ENCODE measurements at places on chromosomes 2 and 18. TPM values are rescaled to one million over a fixed set of nuclear protein-coding genes. Genes with fewer than 3 reads are reported as not detected.

DNA sequence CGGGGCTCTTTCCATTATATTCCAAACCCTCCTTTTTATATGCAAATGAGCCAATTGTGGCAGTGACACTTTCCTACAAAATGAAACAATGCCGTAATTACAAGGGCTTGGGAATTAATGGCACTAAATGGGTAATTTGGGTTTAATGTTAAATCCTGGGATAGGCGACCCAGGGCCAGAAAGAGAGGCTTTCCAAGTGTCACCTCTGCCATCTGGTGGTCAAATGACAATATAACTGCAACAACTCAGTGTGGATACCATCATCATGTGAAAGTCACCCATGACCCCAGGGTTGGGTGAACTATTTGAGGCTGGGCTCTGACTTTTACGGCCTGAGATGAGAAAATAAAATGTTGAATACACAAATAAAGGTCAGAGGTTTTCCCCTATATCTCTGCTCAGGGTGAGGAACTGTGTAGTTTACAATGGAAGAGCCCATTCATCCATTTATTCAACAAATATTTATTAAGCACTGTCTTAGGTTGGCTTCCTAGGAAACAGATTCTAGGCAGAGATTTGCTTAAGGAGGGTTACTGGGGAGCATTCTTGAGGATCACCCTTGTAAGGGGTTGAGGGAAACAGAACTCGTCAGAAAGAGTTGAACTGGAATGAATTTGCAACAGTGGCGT lies 13.6 kb upstream of the THADA start:
- no peak for DNase-seq
- H3K36me3 ChIP-seq, result no peaks in the 10 kb centered on the region
- H3K27me3 ChIP-seq, result no peaks in the 10 kb centered on the region
- peaks cover 4% of the 10 kb centered on the region for H3K4me1 ChIP-seq
- H3K4me3 ChIP-seq, result no peak overlapping the region

- H3K4me1 ChIP-seq, result peaks cover 23% of the 10 kb centered on the region
- H3K27ac ChIP-seq, result no peak overlapping the region
- H3K27me3 ChIP-seq, result peaks cover 29% of the 10 kb centered on the region
- no peak overlapping the region for H3K4me3 ChIP-seq
- H3K36me3 ChIP-seq, result no peaks in the 10 kb centered on the region
- no peak for DNase-seq
Measured at GRCh38 chr2:231391981-231392380, 3.5 kb upstream of the B3GNT7 start.

Gene RGPD4
- total RNA-seq, result not detected

Gene CDH20
- 0.33 TPM for total RNA-seq

Gene GREB1
- total RNA-seq, result 1.5 TPM

DNA sequence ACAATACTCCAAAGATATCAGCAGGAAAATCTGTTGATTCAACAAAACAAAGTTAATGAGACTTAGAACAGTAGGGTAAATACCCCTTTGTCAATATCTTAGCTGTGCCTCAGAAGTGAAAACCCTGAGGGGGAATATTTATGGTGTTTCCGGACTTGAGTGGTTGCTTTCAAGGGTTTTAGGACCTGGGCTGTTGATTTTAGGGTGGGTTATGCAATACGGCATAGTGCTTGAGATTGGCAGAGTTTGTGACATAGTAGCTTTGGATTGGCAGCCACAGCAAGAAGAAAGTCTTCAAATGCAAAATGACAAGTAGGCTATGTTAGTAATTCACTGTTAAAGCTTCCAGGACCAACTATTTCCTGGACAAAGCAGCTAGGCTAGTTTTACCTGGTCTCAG lies 826.3 kb upstream of the CDH2 start:
- peaks cover 6% of the 10 kb centered on the region for H3K4me1 ChIP-seq
- no peaks in the 10 kb centered on the region for H3K27me3 ChIP-seq
- no peak overlapping the region for H3K4me3 ChIP-seq
- H3K36me3 ChIP-seq, result no peaks in the 10 kb centered on the region
- DNase-seq, result no peak

Gene NT5C1B
- not detected for total RNA-seq

- H3K27me3 ChIP-seq, result no peaks in the 10 kb centered on the region
- H3K4me1 ChIP-seq, result peaks cover 11% of the 10 kb centered on the region
- peaks cover 6% of the 10 kb centered on the region for H3K36me3 ChIP-seq
- H3K27ac ChIP-seq, result peak overlapping the region; percentile 45
Measured at GRCh38 chr2:85310330-85310729, 17.5 kb downstream of the TGOLN2 start.

GRCh38 chr2:127365211-127365643 lies 22.5 kb downstream of the MAP3K2 start:
- DNase-seq, result no peak
- no peak overlapping the region for H3K4me3 ChIP-seq

GRCh38 chr2:42486145-42486906 lies 7.5 kb downstream of the KCNG3 start:
- no peaks in the 10 kb centered on the region for H3K27me3 ChIP-seq
- no peaks in the 10 kb centered on the region for H3K4me1 ChIP-seq
- DNase-seq, result no peak
- H3K4me3 ChIP-seq, result no peak overlapping the region

Gene CWC22
- 29.9 TPM for total RNA-seq

Gene CYP26B1
- total RNA-seq, result 3.5 TPM

Gene GPBAR1
- 3.1 TPM for total RNA-seq

Gene AOX1
- 59.6 TPM for total RNA-seq

Gene CD28
- 1.1 TPM for total RNA-seq

GRCh38 chr18:35868915-35869314 lies 103.6 kb upstream of the RMP24 start:
- DNase-seq, result no peak
- no peaks in the 10 kb centered on the region for H3K4me1 ChIP-seq
- H3K27me3 ChIP-seq, result no peaks in the 10 kb centered on the region

DNA sequence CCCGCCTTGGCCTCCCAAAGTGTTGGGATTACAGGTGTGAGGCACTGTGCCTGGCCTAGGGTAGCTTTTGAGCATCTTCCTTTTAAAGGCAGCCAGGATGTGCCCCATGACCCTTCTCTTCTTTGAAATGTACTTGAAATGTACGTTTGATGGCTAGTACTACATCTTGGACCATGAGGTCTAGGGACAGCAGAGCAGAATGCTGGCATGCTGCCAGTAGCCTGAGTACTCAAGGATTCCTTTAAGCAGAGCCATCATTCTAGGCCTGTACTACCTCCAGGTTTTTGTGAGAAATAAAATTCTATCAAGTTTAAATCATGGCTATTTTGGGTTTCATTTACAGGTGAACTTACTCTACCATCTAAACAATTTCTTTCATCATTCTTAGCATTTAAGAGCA lies 2.9 kb upstream of the EML6 start:
- H3K4me3 ChIP-seq, result no peak overlapping the region
- H3K27me3 ChIP-seq, result no peaks in the 10 kb centered on the region
- DNase-seq, result no peak

DNA sequence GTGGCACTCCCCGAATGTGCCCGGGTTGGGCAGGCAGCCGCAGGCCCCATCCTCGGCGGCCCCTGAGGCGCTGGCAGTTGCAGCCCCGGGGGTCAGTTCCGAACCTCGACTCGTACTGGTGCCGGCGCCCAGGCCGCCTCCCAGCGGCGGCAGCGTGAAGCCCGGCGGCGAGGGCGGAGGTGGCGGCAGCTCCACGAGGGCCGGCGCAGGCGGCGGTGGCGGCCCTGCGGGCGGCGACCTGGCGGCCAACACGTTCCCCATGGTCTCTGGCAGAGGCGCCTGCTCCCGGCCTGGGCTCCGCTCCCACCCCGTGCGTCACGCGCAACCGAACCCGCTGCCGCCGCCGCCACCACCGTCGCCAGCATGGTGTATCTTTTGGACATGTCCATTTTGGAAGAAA lies 196.3 kb downstream of the CCDC74A start:
- H3K36me3 ChIP-seq, result no peaks in the 10 kb centered on the region
- H3K4me3 ChIP-seq, result no peak overlapping the region
- H3K4me1 ChIP-seq, result no peaks in the 10 kb centered on the region
- no peak for DNase-seq
- H3K27ac ChIP-seq, result no peak overlapping the region

- no peaks in the 10 kb centered on the region for H3K27me3 ChIP-seq
- no peak for DNase-seq
- no peaks in the 10 kb centered on the region for H3K36me3 ChIP-seq
- no peak overlapping the region for H3K4me3 ChIP-seq
- H3K27ac ChIP-seq, result peak overlapping the region; percentile 22
- no peaks in the 10 kb centered on the region for H3K4me1 ChIP-seq
Measured at GRCh38 chr2:47899915-47900816, 6.1 kb downstream of the FBXO11 start.

Gene AFTPH
- 52.2 TPM for total RNA-seq

GRCh38 chr2:208319391-208319790 lies 53.3 kb downstream of the PIKFYVE start:
- no peak overlapping the region for H3K27ac ChIP-seq
- DNase-seq, result no peak
- no peaks in the 10 kb centered on the region for H3K4me1 ChIP-seq
- peaks cover 14% of the 10 kb centered on the region for H3K36me3 ChIP-seq
- no peaks in the 10 kb centered on the region for H3K27me3 ChIP-seq

GRCh38 chr2:72570413-72570812 lies 255.4 kb downstream of the EXOC6B start:
- no peak overlapping the region for H3K27ac ChIP-seq
- no peaks in the 10 kb centered on the region for H3K27me3 ChIP-seq
- H3K4me1 ChIP-seq, result no peaks in the 10 kb centered on the region
- no peaks in the 10 kb centered on the region for H3K36me3 ChIP-seq

Gene CENPA
- total RNA-seq, result not detected

Gene C2orf15
- not detected for total RNA-seq

DNA sequence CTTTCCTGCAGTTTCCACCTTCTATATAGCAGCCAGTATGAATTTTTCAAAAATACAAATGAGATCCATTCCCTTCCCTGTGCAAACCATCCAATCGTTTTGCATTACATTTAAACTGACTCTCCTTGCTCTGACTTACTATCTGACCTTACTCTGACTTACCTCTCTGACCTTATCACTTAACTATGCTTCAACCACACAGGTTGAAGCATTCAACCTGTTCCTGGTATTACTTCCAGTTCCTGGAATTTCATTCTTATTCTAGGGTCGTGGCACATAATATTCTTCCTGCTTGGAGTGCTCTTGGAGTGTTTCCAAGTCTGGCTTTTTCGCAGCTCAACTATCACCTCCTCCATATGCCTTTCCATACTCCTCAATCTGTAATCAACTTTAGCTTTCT lies 850.6 kb upstream of the CHAC2 start:
- no peaks in the 10 kb centered on the region for H3K27me3 ChIP-seq
- H3K4me1 ChIP-seq, result no peaks in the 10 kb centered on the region
- no peak overlapping the region for H3K27ac ChIP-seq
- H3K4me3 ChIP-seq, result no peak overlapping the region

Gene TRIM43
- total RNA-seq, result not detected

Gene DCC
- total RNA-seq, result 0.81 TPM

GRCh38 chr18:43992741-43993140 lies 687.9 kb upstream of the SETBP1 start:
- no peak for DNase-seq
- no peak overlapping the region for H3K4me3 ChIP-seq
- no peaks in the 10 kb centered on the region for H3K27me3 ChIP-seq
- no peaks in the 10 kb centered on the region for H3K36me3 ChIP-seq

DNA sequence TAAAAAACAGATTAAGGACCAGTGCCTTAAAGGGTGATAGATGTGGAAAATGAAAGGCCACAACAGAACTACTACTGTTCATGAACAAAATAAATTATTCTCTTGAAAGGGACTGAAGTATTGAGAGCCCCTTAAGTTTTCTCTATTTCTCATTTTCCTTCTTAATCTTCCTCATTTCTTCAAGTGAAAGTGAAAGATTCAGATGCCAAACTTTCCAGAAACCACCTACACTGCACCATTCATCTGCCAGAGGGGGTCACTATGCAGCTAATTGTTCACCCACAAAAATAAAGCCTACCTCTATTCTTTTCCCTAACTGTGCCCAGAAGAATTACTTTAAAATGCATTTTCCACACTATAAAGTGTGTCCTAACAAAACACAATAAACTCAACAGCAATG lies 140.1 kb downstream of the NR4A2 start:
- no peak overlapping the region for H3K4me3 ChIP-seq
- no peak overlapping the region for H3K27ac ChIP-seq
- H3K4me1 ChIP-seq, result no peaks in the 10 kb centered on the region
- no peak for DNase-seq

Gene MSTN
- total RNA-seq, result 0.83 TPM

Gene GPR55
- not detected for total RNA-seq

DNA sequence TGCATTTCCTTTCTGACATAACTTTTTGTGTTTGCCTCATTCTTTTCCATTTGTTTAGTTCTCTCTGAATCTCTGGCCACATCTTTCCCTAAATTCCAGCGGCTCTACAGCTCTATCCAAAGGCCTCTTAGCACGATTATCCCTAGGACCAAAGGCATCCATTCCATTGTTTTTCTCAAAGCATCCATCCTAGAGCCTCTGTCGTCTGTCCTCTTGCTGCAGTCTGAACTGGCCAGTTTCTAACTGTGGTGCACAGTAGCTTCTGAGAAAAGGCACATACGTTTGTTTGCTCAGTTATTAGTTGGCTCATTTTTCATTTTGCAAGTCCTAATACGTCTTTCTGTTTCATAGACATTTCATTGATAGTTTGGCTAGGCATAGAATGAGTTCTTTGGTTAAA lies 45.7 kb upstream of the TCF7L1 start:
- no peaks in the 10 kb centered on the region for H3K36me3 ChIP-seq
- H3K27ac ChIP-seq, result no peak overlapping the region
- H3K27me3 ChIP-seq, result no peaks in the 10 kb centered on the region
- H3K4me3 ChIP-seq, result no peak overlapping the region
- DNase-seq, result no peak
- H3K4me1 ChIP-seq, result no peaks in the 10 kb centered on the region

DNA sequence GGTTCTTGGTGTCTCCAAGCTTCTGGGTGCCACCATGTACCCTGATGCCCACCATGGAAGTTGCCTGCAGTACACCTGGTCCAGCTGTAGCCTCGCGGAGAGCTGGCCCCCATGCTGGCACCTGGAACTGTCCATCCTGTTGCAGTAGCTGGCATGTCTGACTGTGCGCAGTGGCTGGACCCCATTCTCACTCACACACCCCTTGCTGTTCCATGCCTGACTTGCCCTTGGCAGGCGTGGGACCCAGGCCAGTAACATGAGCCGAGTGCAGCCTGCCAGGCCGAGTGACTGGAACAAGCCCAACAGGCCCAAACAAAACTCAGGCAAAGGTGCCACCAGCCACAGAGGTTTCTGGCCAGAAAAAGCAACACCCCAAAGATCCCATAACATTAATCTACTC lies 73.8 kb downstream of the NEURL3 start:
- H3K27me3 ChIP-seq, result no peaks in the 10 kb centered on the region
- no peaks in the 10 kb centered on the region for H3K36me3 ChIP-seq
- no peak overlapping the region for H3K4me3 ChIP-seq
- DNase-seq, result no peak
- H3K27ac ChIP-seq, result no peak overlapping the region
- H3K4me1 ChIP-seq, result no peaks in the 10 kb centered on the region

All from sigmoid colon (tissue), 7 donors.